Activated effector memory CD4-positive, alpha-beta T cell treated with anti-CD3 and anti-CD28 coated beads, Interleukin-2, amount 50 U/mL, for 16 hours (primary cell): ENCODE measurements at places on chromosomes 7 and 10.

GRCh38 chr10:17443707-17444387 is 10.5 kb downstream of the ST8SIA6 start:
- DNase-seq: no peak

DNA sequence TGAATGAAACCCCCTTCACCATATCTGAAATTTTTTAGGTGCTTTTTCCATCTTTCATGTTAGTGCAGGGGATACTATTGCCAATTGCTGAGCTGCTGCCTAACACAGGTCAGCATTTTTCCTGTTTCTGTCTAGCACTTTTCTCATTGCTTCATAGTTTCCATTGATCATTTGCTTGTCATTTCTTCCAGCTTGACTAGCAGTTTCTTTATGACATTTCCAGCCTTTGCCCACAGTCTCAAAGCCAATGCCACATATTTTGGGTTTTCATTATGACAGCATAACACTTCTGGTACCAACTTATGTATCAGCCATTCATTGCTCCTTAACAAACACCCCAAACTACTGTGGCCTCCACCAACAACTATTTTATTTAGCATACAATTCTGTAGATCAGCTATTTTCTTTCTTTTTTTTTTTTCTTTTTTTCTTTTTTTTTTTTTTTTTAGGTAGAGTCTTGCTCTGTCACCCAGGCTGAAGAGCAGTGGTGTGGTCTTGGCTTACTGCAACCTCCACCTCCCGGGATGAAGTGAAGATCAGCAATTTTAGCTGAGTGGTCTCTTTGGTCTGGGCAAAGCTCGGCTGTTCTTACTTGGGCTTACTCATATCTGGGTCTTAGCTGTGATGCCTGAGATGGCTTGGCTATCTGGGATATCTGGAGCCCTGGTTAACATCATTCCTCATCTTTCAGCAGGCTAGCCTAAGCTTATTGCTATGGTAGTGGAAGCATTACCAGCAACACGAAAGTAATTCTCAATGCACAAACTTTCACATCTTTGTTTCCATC is 102.3 kb downstream of the EPC1 start:
- DNase-seq: no peak

GRCh38 chr7:4818000-4818794 is 42.8 kb downstream of the AP5Z1 start:
- DNase-seq: no peak

- DNase-seq: no peak
Measured at GRCh38 chr10:101228153-101228965, 904 bp downstream of the LBX1 start.

- no peak for DNase-seq
Measured at GRCh38 chr7:43071604-43072003, 40.8 kb upstream of the HECW1 start.

- no peak for DNase-seq
Measured at GRCh38 chr7:106623853-106624252, 37.1 kb downstream of the CCDC71L start.

- DNase-seq: no peak
Measured at GRCh38 chr10:54530299-54530698, 270.7 kb downstream of the PCDH15 start.

GRCh38 chr10:31393844-31394243 is 74.8 kb downstream of the ZEB1 start:
- DNase-seq: no peak

GRCh38 chr10:67767244-67767643 is 70.7 kb downstream of the DNAJC12 start:
- DNase-seq: no peak

DNA sequence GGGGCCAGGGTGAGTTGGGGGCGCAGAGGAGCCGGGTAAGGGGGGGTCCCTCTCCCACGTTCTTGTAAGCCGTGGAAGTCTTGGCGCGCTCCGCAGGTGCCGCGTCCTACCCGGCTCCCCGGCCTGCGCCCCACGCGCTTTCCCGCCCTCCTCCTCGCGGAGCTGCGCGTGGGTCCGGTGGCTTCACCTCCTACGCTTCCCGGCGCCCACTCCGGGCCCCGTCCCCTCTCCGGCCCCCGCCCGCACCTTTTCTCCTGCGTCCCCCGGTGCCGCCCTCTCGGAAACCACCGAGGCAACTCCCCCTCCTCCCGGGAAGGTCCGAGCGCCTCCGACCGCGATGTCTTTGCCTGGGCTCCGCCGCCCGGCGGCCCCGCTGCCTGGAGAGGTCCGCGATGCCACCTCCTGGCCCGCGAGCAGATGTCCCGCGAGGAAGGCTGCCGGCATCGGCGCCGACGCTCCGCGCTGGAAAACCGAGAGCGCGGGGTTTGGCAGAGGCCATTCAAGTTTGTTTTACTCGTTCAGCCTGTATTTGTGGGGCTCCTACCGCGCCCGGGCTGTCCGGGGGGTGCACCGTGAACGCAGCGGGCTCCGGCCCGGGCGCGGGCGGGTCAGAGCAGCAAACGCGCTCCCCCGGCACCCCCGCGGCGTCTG is 2.4 kb upstream of the NKX6-2 start:
- DNase-seq: no peak

DNA sequence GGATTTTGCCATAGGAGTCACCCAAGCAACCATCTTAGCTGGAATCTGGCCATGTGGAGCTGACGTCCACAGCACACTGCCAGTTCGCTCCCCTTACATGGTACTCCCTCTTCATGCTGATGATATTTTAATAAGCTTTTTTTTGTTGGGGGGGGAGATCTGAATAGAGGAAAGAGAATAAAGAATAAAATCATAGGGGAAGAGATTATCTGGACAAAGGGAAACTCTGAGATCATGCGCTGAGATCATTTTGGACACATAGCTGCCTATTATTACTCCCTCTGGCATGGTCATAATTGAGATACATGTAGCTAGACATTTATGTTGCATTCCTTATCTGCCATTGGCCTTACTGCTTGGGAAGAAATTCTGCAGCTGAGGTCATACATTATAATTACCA is 282.7 kb downstream of the HTR7 start:
- no peak for DNase-seq

DNA sequence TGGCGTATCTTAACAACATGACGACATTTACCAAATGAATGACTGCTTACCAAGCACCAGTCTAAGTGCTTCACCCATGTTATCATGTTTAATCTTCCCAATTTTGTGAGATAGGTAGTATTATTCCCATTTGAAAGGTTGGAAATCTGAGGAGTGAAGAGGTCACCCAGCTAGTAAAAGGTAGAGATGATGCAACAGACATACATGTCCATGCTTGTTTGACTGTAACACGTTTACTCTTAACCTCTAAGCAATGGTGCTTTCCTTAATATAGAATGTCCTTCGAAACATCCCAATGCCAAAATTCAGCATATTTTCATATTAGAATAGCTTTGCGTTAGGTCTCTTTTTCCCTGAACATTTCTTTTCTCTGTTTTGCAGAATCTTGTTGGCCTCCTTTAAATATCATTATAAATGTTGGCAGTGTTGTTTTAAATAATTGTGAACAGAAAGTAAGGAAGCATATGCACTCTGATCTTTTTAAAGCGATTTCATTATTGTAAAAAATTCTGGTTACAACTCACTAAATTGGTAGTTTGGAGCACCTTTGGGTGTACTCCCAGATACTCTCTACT is 722.8 kb downstream of the AUTS2 start:
- DNase-seq: no peak
